Stimulated activated CD4-positive, alpha-beta T cell treated with anti-CD3 and anti-CD28 coated beads, Interleukin-4, amount 100 ng/mL, for 1 hour (primary cell): ENCODE measurements at places on chromosomes 12 and 14.

GRCh38 chr12:76020731-76021672, 10.6 kb downstream of the PHLDA1 start:
- DNase-seq: peak; percentile 57

GRCh38 chr12:46388427-46389021, 16.0 kb upstream of the SLC38A2 start:
- DNase-seq: no peak

GRCh38 chr12:27271206-27271605, 27.1 kb downstream of the STK38L start:
- DNase-seq: no peak

DNA sequence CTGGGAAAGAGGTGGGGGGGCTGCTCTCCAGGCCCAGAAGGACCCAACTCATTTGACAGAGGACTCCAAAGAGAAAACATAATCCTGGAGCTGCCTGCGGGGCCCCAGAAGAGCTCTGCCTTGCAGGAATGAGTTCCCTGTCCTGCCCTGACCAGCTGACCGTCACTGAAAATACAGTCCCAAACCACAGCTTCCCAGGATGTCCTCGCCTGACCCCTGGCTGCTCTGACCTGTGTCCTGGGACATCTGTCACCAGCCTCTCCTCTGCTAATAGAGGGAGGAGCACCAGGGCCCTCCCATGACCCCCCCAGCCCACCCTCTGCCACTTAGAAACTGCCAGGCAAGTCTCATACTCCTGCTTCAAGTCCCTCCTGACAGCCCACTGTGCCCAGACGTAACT, 9.8 kb downstream of the FIGNL2 start:
- DNase-seq: no peak

- DNase-seq: no peak
Observed at GRCh38 chr12:106280106-106280505, 22.4 kb upstream of the TCP11L2 start.
